ENCODE measurements at places on chromosomes 2 and 18. TPM values are rescaled to one million over a fixed set of nuclear protein-coding genes. Genes with fewer than 3 reads are reported as not detected.

TMSB10 gene
- 1,262 TPM for total RNA-seq

DNA sequence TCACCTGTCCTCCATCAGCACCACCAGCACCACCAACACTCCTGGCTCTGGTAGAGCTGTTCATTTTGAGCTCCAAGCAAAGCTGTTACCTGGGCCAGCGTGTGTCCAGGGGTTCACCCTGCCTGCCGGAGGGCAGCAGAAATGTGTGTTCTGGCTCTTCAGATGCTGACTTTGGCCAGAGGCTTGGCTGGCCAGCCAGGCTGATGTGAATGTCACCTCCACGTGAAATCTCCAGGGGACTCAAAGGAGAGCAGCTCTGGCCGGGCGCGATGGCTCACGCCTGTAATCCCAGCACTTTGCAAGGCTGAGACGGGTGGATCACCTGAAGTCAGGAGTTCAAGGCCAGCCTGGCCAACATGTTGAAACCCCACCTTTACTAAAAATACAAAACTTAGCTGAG lies 33.5 kb downstream of the CIB4 start:
- no peak for DNase-seq

GRCh38 chr2:128494640-128495321 lies 176.1 kb upstream of the HS6ST1 start:
- DNase-seq: no peak

- no peak for DNase-seq
Measured at GRCh38 chr2:177796654-177797415, 275.7 kb downstream of the PDE11A start.

DNA sequence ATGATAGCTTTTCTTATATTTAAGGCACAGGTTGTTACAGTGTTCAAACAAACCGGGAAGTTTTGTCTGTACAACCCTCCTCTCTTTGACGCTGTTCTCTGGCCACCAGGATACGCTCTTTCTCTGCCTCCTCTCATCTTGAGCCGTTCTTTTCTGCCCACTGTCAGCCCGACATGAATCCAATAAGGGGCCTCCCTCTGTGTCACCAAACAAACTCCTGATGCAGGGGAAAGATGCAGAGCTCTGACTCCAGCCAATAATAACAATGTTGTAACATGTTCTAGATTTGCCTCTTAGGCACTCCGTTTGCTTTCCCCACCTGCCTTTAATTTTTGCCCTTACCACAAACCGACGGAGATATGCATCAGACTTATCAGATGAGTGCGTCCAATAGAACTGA lies 449.3 kb downstream of the SLC4A3 start:
- no peak for DNase-seq

PARD3B gene
- 36.3 TPM for total RNA-seq

GRCh38 chr2:29347774-29348461 lies 232.7 kb downstream of the CLIP4 start:
- no peak for DNase-seq

GRCh38 chr2:98894331-98895000 lies 41.6 kb downstream of the CRACDL start:
- no peak for DNase-seq

GRCh38 chr18:25798046-25798445 lies 292.4 kb downstream of the SS18 start:
- DNase-seq: no peak

DNA sequence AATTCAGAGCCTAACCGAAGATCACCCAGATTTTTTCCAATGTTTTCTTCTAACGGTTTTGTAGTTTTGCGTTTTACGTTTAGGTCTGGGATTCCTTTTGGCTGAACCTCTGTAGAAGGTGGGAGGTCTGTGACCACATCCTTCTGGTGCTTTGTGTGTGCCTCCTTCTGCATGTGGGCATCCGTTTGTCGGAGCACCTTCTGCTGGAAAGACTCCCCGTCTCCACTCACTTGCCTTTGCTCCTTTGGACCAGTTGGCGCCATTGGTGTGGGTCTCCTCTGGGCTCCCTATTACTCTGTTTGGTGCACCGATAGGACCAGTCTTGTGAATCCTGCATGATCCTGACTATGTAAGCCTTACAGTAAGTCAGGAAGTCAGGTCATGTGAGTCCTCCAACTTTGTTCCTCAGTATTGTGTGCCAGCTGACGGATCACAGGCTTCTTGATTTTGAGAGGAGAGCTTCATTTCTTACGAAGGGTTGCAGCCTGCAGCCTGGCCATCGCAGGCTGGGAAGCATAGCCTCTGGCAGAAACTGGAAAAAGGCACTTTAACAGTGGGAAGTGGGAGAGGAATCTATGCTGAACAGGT lies 13.6 kb downstream of the AQP12A start:
- no peak for DNase-seq

DNA sequence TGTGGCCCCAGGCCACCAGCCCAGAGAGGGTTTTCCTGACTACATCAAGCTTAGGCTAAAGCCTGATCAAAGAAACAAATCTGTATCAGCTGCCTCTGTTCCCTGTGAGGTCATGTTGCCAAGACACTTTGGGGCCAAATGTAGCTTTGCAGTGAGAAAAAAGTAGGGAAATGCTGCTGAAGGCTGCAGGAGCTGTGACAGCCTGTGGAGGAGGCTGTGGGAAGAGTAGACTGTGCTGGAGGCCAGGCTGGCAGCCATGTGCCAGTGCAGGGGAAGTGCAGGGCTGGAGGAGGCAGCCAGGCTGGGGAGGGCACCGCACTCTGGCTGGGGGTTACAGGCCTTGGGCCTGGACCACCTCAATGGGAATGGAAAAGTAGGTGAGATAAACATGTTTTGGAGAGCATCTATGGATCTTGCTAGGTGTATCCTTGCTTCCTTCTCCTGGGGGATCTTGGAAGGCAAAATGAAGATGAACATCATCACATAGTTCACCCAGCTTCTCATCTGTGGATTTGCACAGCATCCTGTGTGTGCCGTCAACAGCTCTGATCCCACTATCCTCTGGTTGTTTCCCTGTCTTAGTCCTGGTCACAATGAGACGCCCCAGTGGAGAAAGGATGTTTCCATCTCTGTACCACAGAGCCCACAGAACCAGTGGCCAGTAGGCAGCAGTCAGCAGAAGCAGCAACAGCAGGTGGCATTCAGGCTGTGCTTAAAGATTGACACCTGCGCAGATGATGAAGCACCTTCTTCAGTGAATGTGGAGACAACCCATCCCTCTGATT lies 103.8 kb upstream of the COPS8 start:
- DNase-seq: no peak

DNA sequence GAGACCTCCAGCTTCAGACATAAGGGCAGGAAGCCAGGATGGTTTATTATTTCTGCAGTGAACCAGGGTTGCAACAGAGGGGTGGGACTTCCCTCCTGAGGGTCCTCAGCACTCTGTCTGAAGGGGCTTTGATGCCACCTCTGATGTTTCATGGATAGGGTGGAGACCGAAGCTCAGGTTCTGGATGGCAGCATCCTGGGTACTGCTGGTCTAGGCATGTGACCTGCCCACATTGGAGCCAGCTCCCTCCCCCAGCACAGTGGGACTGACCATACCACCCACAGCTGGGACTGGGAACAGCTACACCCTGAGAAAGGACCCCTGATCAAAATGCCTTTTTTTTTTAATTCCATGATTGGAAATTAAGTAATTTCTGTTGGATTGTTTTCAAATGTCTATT lies 355.2 kb downstream of the ZNF516 start:
- no peak for DNase-seq

LIMS3 gene
- not detected for total RNA-seq

RND3 gene
- 69.4 TPM for total RNA-seq

TRAPPC8 gene
- 51.2 TPM for total RNA-seq

PIEZO2 gene
- 42.8 TPM for total RNA-seq

PAIP2B gene
- 6.2 TPM for total RNA-seq

DNA sequence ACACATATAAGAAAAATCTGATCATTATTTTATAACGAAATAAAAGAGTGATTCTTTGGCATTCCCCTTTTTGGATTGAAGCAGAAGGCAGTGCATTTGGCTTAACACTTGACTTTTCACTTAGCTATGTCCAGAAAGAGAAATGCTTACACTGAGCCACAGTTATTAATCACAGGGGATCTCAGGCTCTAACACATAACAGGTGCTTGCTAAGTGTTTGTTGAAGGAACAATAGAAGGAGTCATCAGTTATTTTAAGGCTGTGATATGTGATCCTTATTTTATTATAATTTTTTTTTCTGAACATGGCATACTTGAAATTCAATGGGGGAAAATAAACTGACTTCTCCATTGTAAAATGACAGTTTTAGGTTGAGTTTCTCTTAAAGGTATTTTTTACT lies 209.5 kb downstream of the UBE2E3 start:
- DNase-seq: no peak

DNA sequence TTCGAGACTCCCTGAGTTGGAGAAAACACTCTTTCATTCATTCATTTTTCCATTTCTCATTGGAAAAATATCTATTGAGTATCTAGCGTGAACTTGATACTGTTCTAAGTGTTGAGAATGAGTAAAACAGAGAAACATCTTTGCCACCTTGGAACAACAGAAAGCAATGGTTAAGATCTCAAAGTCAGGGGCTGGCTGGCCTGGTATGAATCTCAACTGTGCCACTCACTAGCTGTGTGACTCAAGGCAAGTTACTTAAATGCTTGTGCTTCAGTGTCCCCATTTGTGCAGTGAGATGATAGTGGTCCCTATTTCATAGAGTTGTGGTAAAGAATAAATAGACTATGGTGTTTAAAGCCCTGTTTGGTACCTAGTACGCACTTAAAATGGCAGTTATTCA lies 415.2 kb downstream of the NBAS start:
- DNase-seq: no peak

DNA sequence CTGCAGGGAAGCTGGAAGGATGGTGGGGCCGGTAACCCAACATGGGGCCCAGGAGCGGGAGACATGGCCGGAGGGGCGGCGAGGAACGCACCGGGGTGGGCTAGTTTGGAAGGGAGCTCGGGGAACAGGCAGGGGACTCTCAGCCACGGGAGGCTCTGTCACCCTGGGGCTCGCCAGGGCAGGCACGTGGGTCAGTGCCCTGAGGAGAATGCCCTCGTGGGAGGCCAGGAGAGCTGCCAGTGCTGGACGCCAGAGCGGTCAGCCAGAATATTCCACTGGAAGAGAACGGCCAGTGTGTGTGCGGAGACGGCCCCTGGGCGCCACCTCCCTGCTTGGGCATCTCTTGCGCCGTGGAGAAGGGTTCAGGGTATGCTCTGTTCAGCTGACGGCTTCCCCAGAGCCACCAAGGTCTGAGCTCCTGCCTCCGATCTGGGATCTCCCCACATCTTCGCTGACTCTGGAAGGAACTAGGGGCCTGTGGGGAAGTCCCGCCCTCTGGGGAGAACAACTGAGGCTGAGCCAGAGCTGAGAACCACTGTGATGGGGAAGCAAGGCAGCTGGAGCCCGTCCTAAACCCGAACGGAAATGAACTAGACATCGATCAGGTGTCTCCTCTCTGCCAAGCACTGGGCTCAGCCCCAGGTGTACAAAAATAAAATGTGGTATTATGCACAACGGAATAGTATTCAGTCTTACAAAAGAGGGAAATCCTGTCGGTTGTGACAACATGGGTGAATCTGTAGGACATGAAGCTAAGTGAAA lies 49.3 kb downstream of the TNP1 start:
- no peak for DNase-seq

GRCh38 chr2:71596011-71596410 lies 142.7 kb downstream of the DYSF start:
- no peak for DNase-seq

DNA sequence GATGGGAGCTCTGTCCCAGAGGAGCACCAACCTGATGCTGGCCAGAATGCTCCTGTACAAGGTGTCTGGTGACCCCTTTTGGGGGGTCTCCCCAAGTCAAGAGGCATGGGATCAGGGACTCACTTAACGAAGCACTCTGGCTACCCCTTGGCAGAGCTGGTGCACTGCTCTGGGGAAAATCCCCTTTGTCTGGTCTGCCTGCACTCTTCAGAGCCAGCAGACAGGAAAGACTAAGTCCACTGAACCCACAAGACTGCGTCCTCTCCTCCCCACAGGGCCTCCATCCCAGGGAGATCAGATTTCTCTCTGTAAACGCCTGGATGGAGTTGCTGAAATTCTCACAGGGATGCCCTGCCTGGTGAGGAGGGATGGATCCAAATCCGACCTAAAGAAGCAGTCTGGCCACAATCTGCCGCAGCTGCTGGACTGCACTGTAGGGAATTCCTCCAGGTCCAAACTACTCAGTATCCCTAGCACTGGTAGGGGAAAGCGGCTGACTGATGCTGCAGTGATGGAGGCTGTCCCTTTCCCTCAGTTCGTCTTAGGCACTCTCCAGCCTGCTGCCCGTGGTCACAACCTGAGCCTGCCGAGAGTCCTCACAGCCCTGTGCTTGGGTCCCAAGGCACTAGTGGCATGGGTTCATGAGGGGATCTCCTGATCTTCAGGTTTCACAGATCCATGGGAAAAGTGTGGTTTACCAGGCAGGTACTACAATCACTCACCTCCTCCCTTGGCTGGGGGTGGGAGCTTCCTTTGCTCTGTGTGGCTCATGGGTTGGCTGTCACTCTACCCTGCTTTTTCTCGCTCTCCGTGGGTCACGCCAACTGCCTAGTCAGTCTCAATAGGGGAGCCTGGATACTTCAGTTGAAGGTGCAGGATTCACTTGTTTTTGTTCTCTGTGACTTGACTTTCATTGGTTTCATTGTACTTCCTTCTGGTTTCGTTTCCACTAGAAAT lies 98.6 kb downstream of the SLC4A10 start:
- no peak for DNase-seq

DNA sequence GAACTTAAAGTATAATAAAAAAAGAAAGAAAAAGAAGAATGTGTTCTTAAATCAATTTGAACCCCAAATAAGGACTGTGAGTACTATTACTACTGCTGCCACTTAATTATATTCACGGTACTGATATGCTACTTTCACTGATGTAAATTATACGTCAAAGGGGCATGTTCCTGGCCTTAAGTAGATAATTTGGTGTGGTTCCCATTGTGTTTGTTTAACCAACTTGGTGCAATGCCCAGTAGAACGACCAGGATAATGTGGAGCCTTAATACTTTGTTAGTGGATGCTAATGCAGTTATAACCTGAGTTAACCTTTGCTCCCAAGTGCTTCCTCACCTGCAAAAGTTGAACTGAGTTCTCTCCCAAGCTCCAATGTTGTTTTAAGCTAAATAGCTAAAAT lies 142.0 kb downstream of the NR4A2 start:
- no peak for DNase-seq

DNA sequence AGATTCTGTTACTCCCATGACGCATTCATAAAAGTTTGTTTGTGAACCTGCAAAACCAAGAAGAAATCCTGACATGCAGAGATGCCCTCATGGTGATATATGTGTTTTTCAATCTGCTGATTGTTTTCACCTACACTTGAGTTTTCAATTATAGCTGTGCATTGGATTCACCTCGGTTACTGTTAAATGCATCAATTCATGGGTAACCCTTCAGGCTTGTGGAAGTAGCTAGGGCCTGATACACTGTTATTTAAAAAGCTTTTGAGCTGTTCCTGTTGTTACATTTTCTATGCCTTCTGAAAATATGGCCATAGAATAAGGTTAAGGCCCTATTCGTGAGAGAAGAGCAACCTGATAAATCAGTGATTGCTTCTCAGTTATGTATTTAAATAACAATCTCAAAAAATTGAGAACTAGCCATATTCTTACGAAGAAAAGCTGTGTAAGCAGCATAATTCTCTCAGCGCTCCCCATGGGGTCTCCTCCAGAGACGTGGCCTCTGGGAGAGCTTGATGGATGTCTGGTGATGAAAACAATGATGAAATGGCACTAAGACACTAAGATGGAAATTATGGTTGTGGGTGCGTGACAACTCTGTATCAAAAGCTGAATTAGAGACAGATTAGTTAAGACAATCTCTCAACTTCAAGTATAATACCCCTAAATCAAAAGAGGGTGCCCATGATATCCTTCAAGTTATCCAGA lies 60.5 kb downstream of the RIT2 start:
- DNase-seq: no peak
